Stimulated activated CD8-positive, alpha-beta memory T cell treated with anti-CD3 and anti-CD28 coated beads, Interleukin-7, amount 100 ng/mL, for 48 hours (primary cell): ENCODE measurements at places on chromosomes 16 and 17.

GRCh38 chr17:9110501-9110900 lies 89.2 kb downstream of the NTN1 start:
- no peak for DNase-seq

DNA sequence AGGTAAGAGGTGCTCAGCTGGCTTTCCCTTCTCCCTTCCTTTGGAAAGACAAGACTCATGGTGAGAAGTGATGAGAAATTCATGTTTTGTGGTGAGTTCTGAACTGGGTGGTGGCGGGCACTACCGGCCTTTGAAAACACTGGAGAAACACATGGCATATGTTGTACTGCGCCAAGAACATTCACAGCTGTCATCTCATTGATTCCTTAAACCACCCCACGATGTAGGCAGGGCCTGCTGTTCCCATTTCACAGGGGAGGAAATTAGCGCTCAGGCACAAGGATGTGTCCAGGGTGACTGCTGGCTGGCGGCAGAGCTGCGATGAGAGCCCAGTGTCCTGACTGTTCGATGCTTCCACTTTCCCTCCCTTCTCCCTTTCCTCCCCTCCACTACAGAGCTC lies 1.6 kb upstream of the DOC2B start:
- DNase-seq = no peak

- DNase-seq = no peak
Measured at GRCh38 chr17:47654991-47655390, 5.3 kb downstream of the KPNB1 start.

- DNase-seq = peak; percentile 18
Measured at GRCh38 chr17:48241131-48241591, 133.6 kb downstream of the SNX11 start.

DNA sequence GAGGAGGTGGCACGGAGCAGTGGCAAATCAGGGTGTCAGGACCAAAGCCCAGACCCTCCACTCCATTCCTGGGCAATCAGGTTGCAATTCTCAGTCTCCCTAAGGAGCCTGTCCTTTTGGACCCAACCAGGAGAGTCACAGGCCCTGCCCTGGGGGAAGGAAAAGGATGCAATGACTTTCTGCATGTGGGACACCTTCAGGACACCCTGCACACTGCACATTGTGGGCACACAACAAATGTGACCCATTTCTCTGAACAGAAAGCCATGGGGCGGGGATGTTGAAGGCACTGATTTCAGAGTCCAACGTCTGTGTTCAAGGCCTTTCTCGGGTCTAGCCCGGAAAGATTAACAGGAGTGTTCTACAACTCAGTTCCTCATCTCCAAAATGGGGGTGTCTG lies 286.2 kb upstream of the FOXF1 start:
- no peak for DNase-seq

- no peak for DNase-seq
Measured at GRCh38 chr17:18203308-18203707, 19.7 kb downstream of the ALKBH5 start.

DNA sequence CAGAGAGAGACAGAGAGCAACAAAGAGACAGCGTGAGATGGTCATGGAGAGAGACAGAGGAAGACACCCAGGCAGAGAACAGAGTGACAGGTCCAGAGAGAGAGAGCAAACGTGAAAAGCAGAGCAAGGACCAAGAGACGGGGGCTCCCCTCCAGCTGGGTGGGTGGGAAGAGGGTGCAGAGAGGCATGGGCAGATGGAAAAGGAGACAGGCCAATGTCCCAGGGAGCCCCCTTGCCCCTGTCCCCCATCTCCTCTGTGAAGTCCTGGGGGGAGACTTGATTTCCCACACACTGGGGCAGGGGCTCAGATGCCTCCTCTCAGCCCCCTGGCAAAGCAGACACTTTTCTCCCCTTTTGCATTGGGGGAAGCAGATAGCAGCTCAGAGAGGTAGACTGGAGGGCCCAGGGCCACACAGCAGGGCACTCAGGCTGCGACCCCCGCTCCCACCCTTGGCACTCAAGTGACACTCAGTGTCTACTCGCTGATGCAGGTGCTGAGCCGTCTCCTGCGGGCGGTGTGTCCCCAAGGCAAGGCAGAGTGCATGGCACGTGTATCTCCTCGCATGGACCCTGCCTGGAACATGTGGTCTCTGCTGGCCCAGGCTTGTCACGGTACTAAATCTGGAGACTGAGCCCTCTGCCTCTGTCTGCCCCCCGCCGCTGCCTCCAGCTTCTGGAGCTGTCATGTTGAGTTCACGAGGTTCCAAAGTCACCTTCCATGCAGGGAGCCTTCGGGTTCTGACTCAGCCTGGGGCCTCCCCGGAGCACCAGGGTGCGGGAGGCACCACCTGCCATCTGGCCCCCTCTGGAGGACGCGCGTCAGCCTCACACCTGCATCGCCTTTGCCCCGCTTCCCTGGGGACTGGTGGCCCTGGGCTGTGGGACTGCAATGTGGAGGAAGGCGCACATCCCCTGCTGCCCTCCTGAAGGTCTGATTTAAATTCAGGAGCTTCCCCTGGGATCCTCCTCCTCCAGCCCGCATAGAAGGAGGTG lies 215.9 kb upstream of the GSE1 start:
- no peak for DNase-seq

DNA sequence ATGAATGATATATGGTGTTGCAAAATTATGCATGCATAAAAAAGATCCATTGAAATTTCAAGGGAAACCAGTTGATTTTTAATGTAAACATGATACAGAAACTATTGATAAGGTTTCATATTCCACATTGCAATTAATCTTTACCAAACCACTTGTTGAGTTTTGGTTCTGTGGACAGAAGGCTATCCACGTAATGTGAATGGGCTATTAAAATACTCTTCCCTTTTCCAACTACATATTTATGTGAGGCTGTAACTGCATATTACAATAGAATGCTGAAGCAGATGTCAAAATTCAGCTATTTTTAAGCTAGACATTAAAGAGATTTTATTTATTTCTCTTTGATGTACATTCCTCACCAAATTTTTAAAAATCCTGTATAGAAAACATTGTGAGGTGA lies 33.7 kb upstream of the VPS4A start:
- DNase-seq = no peak

DNA sequence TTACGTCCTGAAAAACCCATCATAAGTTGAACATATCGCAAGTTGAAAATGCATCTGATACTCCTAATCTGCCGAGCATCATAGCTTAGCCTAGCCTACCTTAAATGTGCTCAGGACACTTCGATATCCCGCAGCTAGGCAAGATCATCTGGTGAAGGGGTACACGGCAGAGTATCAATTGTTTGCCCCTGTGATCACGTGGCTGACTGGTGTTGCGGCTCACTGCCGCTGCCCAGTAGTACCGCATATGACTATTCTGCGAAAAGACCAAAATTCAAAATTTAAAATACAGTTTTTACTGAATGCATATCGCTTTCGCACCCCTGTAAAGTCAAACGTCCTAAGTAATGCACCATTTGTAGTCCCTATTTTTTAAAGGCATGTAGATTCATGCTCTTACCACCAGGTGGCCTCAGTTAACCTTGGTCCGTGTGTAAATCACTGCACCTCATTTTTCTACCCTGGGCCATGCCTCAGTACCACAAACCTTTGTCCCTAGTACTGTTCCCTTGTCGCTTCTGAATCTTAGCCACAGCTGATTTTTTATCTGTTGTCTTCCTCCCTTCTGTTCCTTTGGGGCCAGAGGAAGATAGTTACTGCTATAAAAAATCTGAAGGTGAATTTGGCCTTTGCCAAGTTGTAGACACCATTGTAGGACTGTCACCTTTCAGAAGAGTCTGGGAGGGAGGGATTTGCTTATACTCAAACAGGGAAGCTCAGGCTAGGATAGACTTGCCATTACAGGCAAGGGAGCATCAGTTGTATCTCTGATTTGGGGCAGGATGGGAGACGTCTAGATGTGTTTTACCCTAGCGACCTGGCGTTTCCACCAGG lies 34.4 kb downstream of the WWP2 start:
- no peak for DNase-seq

- DNase-seq = no peak
Measured at GRCh38 chr16:11084876-11085485, 140.6 kb downstream of the CLEC16A start.

DNA sequence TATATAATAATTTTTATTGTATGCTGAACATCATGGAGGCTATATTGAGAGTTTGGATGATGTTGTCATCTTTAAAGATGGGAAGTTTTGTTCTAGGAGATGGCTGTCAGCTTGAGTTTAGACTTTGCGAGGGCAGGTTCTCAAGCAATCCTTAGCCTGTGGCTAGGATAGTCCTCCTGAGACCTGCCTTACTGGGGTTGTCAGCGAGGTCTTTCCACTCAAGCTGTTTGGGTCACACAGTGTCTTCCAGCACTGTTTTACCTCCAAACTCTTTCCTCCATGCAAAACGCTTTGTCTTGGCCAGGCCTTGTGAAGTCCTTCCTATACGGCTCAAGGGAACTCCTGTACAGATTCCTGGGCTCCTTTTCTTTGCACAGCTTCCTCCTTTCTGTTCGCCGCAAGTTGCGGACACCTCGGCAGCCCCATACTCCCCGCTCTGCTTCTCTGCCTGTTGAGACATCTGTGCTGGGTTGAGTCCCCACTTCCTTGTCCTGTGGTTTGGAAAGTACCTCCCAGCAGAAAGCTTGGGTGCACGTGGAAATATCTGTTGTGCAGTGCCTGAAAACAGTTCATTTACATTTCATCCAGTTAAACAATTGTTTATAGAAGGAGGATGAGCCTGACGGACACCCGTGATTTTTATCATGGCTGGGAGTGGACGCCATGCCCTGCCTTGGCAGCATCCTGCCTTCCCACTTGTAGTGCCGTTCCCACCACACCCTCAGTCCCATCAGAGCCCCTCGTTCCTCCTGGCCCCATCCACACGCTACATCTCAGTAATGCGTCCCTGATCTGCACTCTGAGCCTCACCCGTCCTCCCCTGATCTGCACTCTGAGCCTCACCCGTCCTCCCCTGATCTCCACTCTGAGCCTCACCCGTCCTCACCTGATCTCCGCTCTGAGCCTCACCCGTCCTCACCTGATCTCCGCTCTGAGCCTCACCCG lies 55.0 kb upstream of the CBFA2T3 start:
- DNase-seq = no peak

DNA sequence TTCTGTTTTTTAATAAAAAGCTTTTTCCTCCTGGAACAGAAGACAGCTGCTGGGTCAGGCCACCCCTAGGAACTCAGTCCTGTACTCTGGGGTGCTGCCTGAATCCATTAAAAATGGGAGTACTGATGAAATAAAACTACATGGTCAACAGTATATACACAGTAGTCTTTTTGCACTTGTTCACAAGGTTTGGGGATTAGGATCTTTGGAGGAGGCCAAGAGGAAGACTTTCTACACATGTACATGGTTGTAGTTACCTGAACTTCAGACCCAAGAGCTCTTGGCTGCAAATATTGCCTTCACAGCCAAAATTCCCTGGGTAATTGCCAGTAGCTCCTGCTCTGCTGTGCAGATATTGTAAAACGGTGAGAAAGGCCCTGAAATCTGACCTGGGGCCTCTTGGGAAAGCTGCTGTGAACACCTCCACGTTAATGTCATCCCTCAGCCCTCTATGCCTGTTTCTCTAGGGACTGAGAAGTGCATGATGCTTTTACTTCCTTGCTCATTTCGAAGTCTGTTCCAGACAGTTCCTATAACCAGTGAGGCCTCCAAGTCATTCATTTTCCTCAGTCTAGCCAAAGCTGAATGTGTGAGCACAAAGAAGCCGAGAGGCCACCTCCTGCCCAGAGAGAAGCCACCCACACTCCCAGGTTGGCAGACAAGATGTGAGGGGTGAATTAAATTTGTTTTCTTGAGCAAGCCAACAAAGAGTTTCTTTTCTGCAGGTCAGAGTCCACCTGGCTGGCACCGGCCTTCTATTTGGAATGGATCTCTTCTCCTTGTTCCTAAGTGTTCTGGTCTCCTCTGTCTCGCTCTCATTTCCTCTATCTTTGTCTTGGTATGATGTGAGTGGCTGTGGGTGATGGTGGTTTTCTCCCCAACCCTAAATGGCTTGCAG lies 15.9 kb downstream of the ANKRD40 start:
- no peak for DNase-seq

DNA sequence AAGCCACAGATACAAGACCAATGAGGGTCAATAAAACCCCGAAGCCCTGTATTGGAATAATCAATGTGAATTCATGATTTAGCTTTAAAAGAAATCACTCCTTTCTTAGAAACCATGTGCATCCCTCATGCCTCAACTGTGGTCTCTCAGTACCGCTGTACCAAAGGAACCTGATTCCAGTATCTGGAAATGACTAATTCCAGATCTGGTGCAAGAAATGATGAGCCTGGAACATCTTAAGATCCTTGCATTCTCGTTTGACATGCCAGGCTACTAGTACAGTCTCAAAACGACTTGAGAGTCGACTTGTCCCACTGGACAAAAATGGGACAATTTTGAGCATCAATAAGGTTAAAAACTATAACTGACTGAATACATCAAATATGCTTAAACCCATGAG lies 21.2 kb downstream of the USP31 start:
- no peak for DNase-seq

DNA sequence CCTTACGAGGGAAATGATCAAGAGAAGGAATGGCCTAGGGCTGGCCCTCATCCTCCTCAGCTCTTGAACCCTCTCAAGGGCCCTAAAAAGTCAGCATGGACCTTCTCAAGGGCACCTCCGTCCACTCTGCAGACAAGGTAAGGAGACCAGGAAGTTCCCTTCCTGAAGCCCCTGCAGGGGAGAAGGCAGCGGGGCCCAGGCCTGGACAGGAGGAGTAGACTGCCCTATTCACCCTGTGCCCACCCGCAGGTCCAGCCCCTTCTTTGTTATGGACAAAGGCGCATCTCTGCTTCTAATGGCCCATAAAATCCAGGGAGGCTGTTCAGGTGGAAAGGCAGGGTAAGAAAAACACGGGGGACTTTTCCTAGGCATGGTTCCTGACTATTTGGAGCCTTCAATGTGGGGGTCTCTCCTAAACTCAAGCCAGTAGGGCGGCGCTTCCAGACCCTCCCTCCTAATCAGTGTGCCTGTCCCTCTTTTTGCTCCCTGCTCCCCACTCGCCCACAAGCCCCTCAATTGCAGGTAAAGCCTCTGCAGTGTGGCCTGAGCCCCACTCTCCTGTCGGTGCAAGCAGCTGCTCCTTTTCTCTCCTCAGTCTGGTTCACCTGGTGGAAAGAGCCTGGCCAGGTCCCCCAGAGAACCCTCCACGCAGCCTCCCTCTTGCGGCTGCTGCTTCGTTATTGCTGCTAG lies 28.2 kb downstream of the AXIN2 start:
- DNase-seq = no peak

GRCh38 chr16:80682421-80683070 lies 121.9 kb downstream of the CDYL2 start:
- DNase-seq = no peak
